Neural progenitor cell (in vitro differentiated cells): ENCODE measurements at places on chromosomes 7 and 10. TPM values are rescaled to one million over a fixed set of nuclear protein-coding genes. Genes with fewer than 3 reads are reported as not detected.
A peak's percentile ranks its signal among the peaks of the same experiment; 100 is the strongest.

Gene SPDYE16
- 0.28 TPM in 1 of 2 replicates, not detected in the other for total RNA-seq

Gene OR2A42
- 0.15 TPM in 1 of 2 replicates, not detected in the other for total RNA-seq

Gene ASAH2
- 2.0 and 6.3 TPM in 2 replicates for total RNA-seq

Gene ELMO1
- total RNA-seq, result 22.0 and 27.0 TPM in 2 replicates

Gene NANOS1
- total RNA-seq, result 10.2 and 12.4 TPM in 2 replicates

Gene APBB1IP
- total RNA-seq, result not detected in 2 replicates

Gene ANAPC16
- 130 and 217 TPM in 2 replicates for total RNA-seq

Gene MAP3K8
- total RNA-seq, result 4.7 and 7.3 TPM in 2 replicates

Gene ZNF32
- 40.8 and 50.7 TPM in 2 replicates for total RNA-seq

Gene ZNF365
- 0.26 and 0.28 TPM in 2 replicates for total RNA-seq

DNA sequence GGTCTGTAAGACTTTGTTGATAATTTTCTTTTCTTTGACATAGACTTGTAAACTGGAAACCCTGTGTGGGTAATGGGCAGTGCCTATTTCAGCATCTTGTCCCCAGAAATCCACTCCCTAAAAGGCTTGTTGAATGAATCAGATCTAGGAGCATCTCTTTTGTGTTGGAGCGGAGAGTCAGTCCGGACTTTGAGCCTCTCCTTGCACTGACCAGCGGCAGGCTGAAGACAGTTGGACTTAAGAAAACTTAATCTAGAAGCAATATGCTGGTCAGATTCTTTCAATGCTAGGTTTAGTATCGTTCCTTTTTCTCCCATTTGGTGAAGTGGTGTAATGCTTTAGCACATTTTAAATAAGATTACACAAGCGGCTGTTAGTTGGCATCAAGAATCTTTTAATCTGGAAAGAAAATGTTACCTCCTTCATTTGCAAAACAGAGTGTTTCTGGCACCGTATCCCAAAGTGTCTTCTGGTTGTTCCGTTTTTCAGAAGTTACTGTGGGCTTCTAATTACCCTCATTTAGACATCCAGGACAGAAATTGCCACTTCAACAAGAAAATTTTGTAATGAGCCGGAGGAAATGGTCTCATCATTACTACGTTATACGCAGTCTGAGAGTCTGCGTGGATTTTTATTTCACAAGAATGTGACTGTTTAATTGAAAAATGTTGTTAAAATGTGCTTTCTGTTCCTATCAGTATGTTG, 74.7 kb downstream of the CUX1 start:
- no peaks in the 10 kb centered on the region for H3K36me3 ChIP-seq
- H3K27ac ChIP-seq, result no peak overlapping the region
- no peaks in the 10 kb centered on the region for H3K27me3 ChIP-seq
- peaks cover 2% of the 10 kb centered on the region for H3K4me1 ChIP-seq
- H3K4me3 ChIP-seq, result no peak overlapping the region

DNA sequence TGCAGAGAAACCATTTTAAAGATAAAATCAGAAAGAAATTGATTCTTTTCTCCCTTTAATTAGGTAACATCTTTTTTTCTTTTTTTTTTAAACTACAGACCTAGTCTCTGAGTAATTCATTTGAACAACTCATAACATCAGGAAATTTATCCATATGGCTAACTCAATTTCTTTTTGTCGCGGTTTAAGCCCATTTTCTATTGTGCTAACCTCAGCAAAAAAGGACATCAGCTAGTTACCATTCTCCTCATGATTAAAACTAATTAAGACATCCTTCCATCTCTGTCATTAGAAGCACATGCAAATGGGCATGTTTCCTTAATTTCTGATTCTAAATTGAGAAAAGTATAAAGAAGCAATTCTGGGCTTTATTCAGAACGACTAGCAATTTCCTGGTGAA, 57.8 kb downstream of the ANK3 start:
- H3K27me3 ChIP-seq, result no peaks in the 10 kb centered on the region
- no peaks in the 10 kb centered on the region for H3K4me1 ChIP-seq
- H3K27ac ChIP-seq, result no peak overlapping the region
- H3K4me3 ChIP-seq, result no peak overlapping the region
- no peak for DNase-seq

DNA sequence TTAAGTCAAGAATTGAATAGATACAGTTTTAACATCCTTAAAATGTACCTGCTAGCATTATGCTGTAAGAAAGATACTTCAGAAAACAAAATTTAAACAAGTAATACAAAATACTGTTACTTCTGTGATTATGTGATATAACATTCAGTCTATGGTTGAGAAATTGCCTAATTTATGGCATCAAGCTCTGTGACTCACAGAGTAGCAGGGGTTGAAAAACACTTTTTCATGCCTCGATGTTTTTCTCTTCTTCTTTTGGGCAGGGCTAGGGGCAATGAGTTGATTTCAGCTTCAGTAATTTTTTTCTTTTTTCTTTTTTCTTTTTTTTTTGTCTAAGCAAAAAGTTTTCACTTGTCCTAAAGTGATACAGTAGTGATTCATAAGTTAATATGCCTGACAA, 209.2 kb downstream of the MBL2 start:
- H3K36me3 ChIP-seq, result no peaks in the 10 kb centered on the region
- no peaks in the 10 kb centered on the region for H3K4me1 ChIP-seq
- no peaks in the 10 kb centered on the region for H3K27me3 ChIP-seq

GRCh38 chr10:79243181-79244067, 103.8 kb upstream of the PPIF start:
- peaks cover 45% of the 10 kb centered on the region for H3K4me1 ChIP-seq
- peak; percentile 91 for DNase-seq
- no peaks in the 10 kb centered on the region for H3K36me3 ChIP-seq
- H3K27me3 ChIP-seq, result peaks cover 30% of the 10 kb centered on the region
- H3K27ac ChIP-seq, result no peak overlapping the region

- no peak for DNase-seq
- H3K4me3 ChIP-seq, result no peak overlapping the region
- peaks cover 24% of the 10 kb centered on the region for H3K27me3 ChIP-seq
- H3K36me3 ChIP-seq, result no peaks in the 10 kb centered on the region
Observed at GRCh38 chr10:133081636-133082035, 6.1 kb upstream of the ADGRA1 start.

DNA sequence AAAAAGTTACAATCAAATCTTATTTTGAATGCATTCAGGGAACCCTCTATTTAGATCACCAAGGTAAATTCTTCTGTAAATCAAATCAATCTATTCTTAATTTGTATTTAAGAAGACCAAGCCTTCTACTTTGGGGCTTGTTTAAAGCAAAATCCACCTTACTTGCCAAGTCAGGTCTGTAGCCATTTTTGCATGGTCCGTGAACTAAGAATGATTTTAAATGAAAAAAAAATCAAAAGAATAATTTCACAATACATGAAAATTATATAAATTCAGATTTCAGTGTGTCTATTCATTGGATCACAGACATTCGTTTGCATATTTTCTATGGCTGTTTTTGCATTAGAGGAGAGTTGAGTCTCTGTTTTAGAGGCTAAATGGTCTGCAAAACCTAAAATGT, 59.4 kb downstream of the SYPL1 start:
- no peaks in the 10 kb centered on the region for H3K27me3 ChIP-seq
- H3K36me3 ChIP-seq, result no peaks in the 10 kb centered on the region
- no peak for DNase-seq
- H3K4me1 ChIP-seq, result no peaks in the 10 kb centered on the region

DNA sequence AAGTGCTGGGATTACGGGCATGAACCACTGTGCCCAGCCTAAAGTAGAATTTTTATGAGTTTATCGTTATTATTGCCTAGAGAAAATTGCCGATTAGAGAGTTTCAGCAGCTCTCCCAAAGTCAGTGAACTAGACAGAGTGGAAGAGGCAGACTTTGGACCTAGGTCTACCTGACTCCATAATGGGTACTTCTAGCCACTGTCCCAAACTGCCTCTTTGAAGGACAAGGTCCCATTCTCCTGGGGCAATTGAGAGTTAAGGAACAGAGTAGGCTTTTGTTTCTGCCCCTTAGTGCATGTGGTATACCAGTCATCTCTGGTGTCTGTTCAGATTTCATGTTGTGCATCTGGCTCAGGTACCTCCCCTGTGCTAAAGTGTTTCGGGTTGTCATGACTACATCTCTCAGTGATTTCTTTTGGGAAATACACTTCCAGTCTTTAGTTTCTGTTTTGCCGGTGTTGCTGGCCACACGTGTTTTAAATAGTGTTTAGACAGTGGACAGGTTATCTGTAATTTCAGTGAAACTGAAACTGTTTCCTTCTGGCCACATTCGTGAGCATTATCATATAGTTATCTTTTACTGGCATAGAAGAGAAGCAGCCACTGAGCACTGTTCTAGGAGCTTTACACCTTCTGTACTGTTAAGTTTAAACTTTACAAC, 4.7 kb downstream of the TMEM236 start:
- H3K4me3 ChIP-seq, result no peak overlapping the region
- no peaks in the 10 kb centered on the region for H3K4me1 ChIP-seq
- DNase-seq, result no peak
- no peaks in the 10 kb centered on the region for H3K27me3 ChIP-seq
- H3K36me3 ChIP-seq, result no peaks in the 10 kb centered on the region
- no peak overlapping the region for H3K27ac ChIP-seq

GRCh38 chr10:100468978-100469377, 6.2 kb downstream of the WNT8B start:
- no peaks in the 10 kb centered on the region for H3K36me3 ChIP-seq
- H3K4me1 ChIP-seq, result peaks cover 55% of the 10 kb centered on the region
- no peak overlapping the region for H3K27ac ChIP-seq
- DNase-seq, result no peak

- peak overlapping the region; percentile 90 for H3K27ac ChIP-seq
- peak; percentile 65 for DNase-seq
- no peaks in the 10 kb centered on the region for H3K36me3 ChIP-seq
- H3K27me3 ChIP-seq, result no peaks in the 10 kb centered on the region
- peak overlapping the region; percentile 41 for H3K4me3 ChIP-seq
Observed at GRCh38 chr7:121510302-121510701, 114.2 kb upstream of the FAM3C start.

DNA sequence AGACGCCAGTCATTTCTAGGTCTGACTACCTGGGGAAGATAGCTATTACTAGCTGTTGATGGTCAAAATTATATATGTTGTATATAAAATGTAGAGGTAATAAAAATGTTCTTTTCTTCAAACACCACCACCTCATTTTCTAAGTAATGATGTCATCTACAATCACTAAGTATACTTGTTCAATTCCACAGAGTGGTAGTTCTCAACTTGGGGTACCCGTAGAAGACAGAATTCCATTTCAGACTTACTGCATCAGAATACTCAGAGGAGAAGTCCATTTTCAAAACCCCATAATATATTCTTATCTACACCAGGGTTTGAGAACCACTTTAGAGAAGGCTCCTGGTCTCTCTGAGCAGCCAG, 191.9 kb downstream of the PTN start:
- DNase-seq, result no peak
- H3K36me3 ChIP-seq, result no peaks in the 10 kb centered on the region
- H3K27ac ChIP-seq, result no peak overlapping the region

- no peaks in the 10 kb centered on the region for H3K36me3 ChIP-seq
- H3K4me3 ChIP-seq, result no peak overlapping the region
- peaks cover 4% of the 10 kb centered on the region for H3K4me1 ChIP-seq
- no peak overlapping the region for H3K27ac ChIP-seq
Observed at GRCh38 chr10:76456197-76456596, 1024.8 kb downstream of the LRMDA start.

- peaks cover 26% of the 10 kb centered on the region for H3K4me1 ChIP-seq
- no peak for DNase-seq
- peak overlapping the region; percentile 74 for H3K4me3 ChIP-seq
- no peaks in the 10 kb centered on the region for H3K36me3 ChIP-seq
- no peak overlapping the region for H3K27ac ChIP-seq
- peaks cover 62% of the 10 kb centered on the region for H3K27me3 ChIP-seq
Observed at GRCh38 chr7:131109011-131109758, 218.5 kb upstream of the MKLN1 start.

GRCh38 chr10:22750131-22750530, 35.8 kb upstream of the PIP4K2A start:
- DNase-seq, result no peak
- H3K27me3 ChIP-seq, result no peaks in the 10 kb centered on the region
- H3K4me3 ChIP-seq, result no peak overlapping the region
- no peak overlapping the region for H3K27ac ChIP-seq
- no peaks in the 10 kb centered on the region for H3K36me3 ChIP-seq

DNA sequence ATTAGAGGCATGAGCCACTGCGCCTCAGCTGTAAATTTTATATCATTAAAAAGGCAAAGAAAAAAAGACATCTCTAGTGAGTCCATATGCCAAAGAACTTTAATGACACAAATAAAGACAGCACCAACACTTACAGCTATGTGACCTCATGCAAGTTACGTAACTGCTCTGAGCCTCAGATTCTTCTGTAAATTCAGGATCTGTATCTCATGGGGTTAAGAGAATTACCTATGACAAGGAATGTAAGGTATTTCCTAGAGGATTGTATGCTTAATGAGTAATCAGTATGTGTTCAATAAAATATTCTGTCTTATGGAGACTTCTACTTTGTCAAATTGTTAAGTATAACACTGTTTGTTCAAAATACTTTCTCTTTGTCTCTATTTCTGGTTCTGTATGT, 274.0 kb upstream of the GLI3 start:
- no peak overlapping the region for H3K4me3 ChIP-seq
- H3K4me1 ChIP-seq, result no peaks in the 10 kb centered on the region
- no peaks in the 10 kb centered on the region for H3K27me3 ChIP-seq
- no peak for DNase-seq
- H3K27ac ChIP-seq, result no peak overlapping the region

DNA sequence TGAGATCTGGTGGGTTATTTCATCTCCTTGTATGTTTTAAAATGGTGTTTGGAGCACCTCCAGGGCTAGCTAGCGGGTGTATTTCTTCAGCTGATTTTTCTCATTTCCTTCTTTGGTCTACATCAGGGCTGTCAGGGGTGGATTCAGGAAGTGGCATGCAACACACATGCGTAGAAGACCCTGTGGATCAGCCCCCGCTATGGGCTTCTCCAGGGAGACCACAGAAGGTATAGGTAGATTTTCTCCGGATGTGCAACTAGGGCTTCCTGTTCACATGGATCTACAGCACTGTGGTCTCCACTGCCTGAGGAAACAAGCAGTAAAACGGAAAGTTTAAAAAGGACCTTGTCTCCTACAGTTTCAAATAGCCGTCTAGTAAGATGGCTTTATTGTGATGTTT, 10.4 kb downstream of the NUB1 start:
- H3K27me3 ChIP-seq, result no peaks in the 10 kb centered on the region
- H3K4me3 ChIP-seq, result no peak overlapping the region
- no peaks in the 10 kb centered on the region for H3K4me1 ChIP-seq
- H3K36me3 ChIP-seq, result no peaks in the 10 kb centered on the region

GRCh38 chr10:112091703-112092102, 91.9 kb downstream of the GPAM start:
- DNase-seq, result no peak
- no peak overlapping the region for H3K4me3 ChIP-seq
- no peaks in the 10 kb centered on the region for H3K36me3 ChIP-seq

GRCh38 chr10:133088179-133088955, 643 bp downstream of the ADGRA1 start:
- no peaks in the 10 kb centered on the region for H3K36me3 ChIP-seq
- peak; percentile 39 for DNase-seq
- H3K27me3 ChIP-seq, result peaks cover 91% of the 10 kb centered on the region
- H3K4me1 ChIP-seq, result peaks cover 7% of the 10 kb centered on the region
- H3K4me3 ChIP-seq, result peak overlapping the region; percentile 73
- H3K27ac ChIP-seq, result no peak overlapping the region
